ENCODE measurements at places on chromosomes 11 and 22. TPM values are rescaled to one million over a fixed set of nuclear protein-coding genes. Genes with fewer than 3 reads are reported as not detected.

GRCh38 chr11:119447664-119448242 lies 24.8 kb upstream of the THY1 start:
- no peak for DNase-seq

The POU2F3 gene
- 7.0 TPM for total RNA-seq

The GTSE1 gene
- total RNA-seq: 0.29 TPM

- no peak for DNase-seq
These were observed 20.1 kb downstream of the GNB1L start for GRCh38 chr22:19834599-19834998.

The PATE2 gene
- total RNA-seq: not detected

Data from breast epithelium (tissue), 4 donors.